ENCODE measurements at places on chromosomes 12 and 14.

GRCh38 chr12:60263161-60263560 lies 667.3 kb downstream of the SLC16A7 start:
- DNase-seq: no peak

- DNase-seq: no peak
Measured at GRCh38 chr12:1844223-1844622, 23.9 kb downstream of the LRTM2 start.

- DNase-seq: no peak
Measured at GRCh38 chr14:65077318-65077717, 25.0 kb downstream of the MAX start.

DNA sequence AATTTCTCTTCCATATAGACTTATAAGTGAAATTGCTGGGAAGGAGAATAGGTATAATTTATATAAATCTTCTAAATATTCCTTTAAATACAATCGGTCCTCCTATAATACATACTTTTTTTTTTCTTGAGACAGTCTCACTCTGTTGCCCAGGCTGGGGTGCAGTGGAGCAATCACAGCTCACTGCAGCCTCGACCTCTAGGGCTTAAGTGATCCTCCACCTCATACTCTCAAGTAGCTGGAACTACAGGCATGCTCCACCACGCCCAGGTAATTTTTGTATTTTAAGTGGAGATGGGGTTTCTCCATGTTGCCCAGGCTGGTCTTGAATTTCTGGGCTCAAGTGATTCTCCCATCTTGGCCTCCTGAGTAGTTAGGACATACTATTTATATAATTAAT lies 29.7 kb upstream of the NPFF start:
- no peak for DNase-seq

DNA sequence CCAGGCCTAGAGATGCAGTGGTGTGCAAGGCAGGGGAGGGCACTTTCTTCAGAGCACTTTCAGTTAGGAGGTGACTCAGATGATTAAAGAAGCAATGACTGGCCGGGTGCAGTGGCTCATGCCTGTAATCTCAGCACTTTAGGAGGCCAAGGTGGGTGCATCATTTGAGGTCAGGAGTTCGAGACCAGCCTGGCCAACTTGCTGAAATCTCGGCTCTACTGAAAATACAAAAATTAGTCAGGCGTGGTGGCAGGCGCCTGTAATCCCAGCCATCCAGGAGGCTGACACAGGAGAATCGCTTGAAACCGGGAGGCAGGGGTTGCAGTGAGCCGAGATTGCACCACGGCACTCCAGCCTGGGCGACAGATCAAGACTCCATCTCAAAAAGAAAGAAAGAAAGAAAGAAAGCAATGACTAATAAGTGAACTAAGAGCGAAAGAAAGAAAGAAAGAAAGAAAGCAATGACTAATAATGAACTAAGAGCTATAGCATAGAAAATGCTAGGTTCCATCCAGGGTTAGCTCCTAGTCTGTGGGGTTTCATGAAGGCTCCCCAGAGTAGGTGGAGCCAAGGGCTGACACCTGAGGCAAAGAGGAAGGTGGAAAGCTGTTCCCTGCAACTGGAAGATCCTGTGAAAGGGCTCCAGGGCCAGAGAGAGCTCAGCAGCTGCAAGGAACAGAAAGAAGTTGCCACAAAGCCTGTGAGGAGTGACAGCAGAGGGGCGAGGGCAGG lies 334.5 kb downstream of the CACNA1C start:
- DNase-seq: peak; percentile 58

DNA sequence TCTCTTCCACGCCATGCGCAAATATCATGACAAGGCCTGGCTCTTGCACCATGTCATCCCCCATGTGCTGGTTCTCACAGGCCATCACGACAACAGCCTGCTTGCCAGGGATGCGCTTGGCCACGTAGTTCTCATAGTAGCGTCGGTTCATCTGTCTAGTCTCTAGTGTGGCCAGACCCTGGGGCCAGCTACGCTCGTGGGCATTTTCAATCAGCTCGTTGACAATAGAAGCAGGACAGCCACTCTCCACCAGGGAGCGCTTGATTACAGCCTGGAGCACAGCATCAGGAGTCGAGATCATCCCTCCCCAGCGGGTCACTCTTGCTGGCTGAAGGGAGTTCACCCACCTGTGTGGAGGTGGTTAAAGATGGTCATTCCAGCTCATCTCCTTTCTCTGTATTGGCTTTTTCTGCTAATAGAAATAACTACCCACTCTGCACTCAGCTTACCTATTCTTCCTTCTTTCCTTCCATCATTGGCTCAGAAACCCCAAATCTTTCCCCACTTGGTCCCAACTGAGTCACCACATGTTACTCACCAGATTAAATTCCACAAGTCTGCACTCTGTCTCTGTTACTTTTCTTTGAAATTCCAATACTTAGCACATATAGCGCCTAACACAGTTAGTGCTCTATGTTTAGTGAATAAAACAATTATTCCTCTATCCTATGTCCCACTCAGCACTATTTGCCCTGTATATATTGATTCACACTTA lies 15.1 kb downstream of the RNF41 start:
- peak; percentile 54 for DNase-seq

- no peak for DNase-seq
Measured at GRCh38 chr12:49953961-49954846, 3.7 kb downstream of the AQP2 start.

- DNase-seq: no peak
Measured at GRCh38 chr12:72006766-72007165, 68.1 kb downstream of the TPH2 start.

- no peak for DNase-seq
Measured at GRCh38 chr12:72815421-72815820, 543.3 kb downstream of the TRHDE start.

- DNase-seq: no peak
Measured at GRCh38 chr14:70642303-70643235, 853 bp downstream of the TTC9 start.

GRCh38 chr12:101165319-101165718 lies 44.7 kb downstream of the SLC5A8 start:
- no peak for DNase-seq

DNA sequence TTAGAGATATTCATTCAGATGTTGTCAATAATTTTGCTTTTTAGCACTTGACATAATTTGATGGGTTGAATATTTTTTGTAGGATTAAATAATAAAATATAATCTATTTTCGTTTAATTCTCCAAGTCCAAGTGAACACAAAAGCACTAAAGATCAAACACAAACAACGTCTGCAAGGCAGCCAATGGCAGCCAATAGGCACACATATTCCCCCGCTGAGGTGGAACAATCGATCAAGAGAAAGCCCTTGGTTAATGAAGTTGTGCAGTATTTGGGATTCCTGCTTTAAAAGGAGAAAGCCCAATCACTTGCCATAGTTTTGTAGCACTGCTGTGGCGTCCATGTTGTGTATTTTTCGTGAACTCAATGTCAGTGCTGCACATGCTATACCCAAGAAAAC lies 1.5 kb downstream of the DHRS7 start:
- DNase-seq: no peak

- no peak for DNase-seq
Measured at GRCh38 chr12:86257134-86257533, 943 bp upstream of the MGAT4C start.

DNA sequence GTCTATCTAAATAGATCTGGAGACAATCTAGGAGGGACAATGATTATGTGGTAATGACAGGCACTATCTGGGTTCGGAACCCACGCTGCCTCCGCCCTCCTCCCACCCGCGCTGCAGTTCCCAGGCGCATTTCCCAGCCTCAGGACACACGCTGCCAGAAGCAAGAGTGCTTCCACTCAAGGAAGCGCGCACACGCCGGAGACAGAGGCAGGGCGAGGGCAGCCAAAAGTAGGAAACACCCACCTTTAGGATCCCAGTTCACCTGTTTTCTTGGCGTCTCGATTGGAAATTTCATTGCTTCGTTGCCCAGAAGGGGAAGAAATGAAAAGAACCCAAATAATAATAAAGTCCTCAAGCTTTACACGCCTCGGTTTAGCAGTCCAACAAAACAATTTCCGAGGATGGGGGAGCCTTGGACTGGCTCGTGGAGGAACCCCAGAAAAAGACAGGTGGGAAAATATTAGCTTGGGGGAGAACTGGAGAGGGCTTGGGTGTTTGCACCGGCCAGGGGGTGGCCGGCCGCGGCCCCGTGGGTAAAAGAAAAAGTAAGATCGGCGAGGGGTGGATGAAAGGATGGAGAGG lies 474 bp downstream of the KCNK10 start:
- no peak for DNase-seq

GRCh38 chr12:102950950-102951619 lies 6.4 kb upstream of the ASCL1 start:
- no peak for DNase-seq

GRCh38 chr12:11106288-11106687 lies 14.2 kb upstream of the TAS2R43 start:
- no peak for DNase-seq

DNA sequence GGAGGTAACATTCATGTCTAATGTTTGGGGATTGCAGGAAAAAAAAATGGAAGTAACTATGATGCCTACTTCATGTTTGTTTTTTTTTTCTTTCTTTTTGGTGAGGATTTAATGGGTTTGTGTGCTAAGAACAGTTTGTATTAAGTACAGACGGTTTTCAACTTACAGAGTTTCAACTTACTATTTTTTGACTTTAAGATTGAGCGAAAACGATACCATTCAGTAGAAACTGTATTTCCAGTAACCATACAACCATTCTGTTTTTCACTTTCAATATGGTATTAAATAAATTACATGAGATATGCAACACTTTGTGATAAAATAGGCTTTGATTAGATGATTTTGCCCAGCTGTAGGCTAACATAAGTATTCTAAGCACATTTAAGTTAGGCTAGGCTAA lies 10.4 kb downstream of the TECPR2 start:
- DNase-seq: no peak

GRCh38 chr12:16482726-16483125 lies 123.2 kb downstream of the LMO3 start:
- peak; percentile 41 for DNase-seq

GRCh38 chr14:58659846-58660245 lies 22.1 kb downstream of the DACT1 start:
- DNase-seq: no peak

GRCh38 chr14:105060751-105061427 lies 4.3 kb downstream of the GPR132 start:
- no peak for DNase-seq

- DNase-seq: no peak
Measured at GRCh38 chr14:71576472-71576871, 355.8 kb upstream of the RGS6 start.

DNA sequence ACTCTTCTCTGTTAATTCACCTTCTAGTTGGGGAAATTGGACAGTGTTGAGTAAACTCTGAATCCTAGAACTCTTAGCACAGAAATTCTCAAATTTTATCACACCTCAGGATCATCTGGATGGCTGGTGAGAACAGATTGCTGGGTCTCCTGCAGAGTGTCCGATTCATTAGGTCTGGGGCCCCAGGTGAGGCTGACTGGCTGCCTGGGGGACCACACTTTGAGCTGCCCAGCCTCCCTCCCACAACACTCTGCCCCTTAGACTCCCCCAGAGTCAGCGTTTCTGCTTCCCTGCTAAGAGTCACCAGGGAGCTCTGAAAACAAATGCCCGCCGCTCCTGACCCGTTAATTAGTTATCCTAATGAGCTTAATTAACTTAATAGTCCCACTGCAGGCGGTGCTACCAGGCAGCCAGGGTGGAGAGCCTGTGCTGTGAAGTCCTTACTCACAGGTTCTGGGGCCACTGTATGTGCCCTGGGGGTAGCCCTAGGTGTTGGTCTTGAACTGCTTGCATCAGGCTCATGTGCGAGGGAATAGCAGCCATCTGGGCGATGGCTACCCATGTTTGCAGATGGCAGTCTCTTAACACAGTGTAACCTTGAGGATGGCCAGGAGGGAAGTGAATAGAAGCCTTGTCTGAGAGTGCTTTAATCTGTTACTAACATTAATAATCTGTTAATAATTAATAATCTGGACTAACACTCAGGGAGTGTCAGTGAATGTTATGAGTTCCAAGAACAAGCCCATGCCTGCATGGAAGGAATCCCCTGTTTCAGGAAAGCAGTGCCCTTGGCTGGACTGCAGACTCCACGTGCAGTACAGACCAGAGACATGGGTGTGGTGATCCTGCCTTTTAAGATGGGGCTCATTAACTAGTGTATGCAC lies 35.6 kb downstream of the AACS start:
- DNase-seq: no peak
